Sigmoid colon (tissue), 7 donors: ENCODE measurements at places on chromosomes 3 and 15. TPM values are rescaled to one million over a fixed set of nuclear protein-coding genes. Genes with fewer than 3 reads are reported as not detected.
A peak's percentile ranks its signal among the peaks of the same experiment; 100 is the strongest.

TMEM207 gene
- not detected for total RNA-seq

- DNase-seq, result no peak
These were observed 393.7 kb downstream of the LSAMP start for GRCh38 chr3:116051586-116051985.

GRCh38 chr3:184457329-184457728, 77.5 kb downstream of the CHRD start:
- DNase-seq, result no peak

DNA sequence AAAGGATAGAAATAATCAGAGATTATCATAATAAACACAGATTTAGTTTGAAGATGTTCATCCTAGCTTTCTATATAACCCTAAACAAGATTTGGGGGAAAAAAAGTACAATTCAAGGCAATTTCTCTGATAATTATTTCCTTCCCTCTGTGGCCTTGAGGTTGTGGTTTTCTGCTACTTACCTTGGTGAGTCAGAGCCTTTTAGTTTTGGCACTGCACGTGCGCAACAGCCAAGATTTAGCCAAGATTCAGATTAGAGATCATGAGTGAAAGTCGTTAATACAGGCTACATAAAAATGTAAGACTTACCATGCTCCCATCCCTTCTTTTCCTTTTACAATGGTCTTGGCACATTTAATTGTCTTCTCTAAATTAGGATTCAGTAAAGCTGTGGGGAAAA, 6.7 kb downstream of the LYZL4 start:
- DNase-seq, result no peak

DNA sequence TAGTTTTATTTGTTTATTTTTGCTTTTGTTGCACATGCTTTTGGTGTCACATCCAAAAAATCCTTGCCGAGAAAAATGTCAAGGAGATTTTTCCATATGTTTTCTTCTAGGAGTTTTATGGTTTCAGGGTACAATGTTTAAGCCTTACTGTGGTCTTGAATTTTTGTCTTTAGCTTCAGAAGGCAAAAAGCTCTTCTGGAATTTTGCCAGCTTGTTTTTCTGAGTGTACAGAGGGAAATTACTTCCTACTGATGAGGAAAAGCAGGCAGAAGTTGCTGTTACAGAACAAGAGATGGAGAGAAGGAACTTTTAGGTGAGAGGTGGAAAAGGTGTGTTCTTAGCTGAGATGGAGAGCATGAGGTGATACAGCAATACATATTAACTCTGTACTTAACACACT, 59.6 kb downstream of the UBE2E2 start:
- no peak for DNase-seq

DNA sequence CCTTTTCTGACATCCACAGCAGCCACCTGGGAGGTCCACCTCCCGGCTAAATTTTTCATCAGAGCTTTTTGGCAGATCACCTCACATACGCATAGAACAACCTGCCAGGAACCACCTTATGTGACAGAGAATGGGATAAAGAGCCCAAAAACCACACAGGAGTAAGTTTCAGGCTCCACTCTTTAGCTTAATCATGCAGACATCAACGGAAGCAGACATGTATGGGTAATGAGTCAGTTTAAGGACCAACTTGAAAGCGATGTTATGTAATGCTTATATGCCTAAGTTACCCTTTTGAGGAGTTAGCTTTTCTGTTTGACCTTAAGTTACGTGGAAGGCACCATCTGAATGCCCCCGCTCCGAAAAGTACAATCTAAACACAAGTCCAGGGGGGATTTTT, 183.3 kb upstream of the BHLHE40 start:
- DNase-seq, result no peak

GRCh38 chr3:29991198-29991597, 615.2 kb upstream of the TGFBR2 start:
- no peak for DNase-seq

GRCh38 chr15:60804986-60805949, 326.3 kb upstream of the ICE2 start:
- no peak for DNase-seq

CLDN16 gene
- not detected for total RNA-seq

GRCh38 chr3:72335458-72336095, 512.7 kb downstream of the SHQ1 start:
- DNase-seq, result no peak

- no peak for DNase-seq
These were observed 34.3 kb upstream of the ZBTB38 start for GRCh38 chr3:141333836-141334626.

APOD gene
- total RNA-seq, result 23.5 TPM

GRCh38 chr3:195102609-195103467, 168.1 kb downstream of the XXYLT1 start:
- peak; percentile 55 for DNase-seq

DNA sequence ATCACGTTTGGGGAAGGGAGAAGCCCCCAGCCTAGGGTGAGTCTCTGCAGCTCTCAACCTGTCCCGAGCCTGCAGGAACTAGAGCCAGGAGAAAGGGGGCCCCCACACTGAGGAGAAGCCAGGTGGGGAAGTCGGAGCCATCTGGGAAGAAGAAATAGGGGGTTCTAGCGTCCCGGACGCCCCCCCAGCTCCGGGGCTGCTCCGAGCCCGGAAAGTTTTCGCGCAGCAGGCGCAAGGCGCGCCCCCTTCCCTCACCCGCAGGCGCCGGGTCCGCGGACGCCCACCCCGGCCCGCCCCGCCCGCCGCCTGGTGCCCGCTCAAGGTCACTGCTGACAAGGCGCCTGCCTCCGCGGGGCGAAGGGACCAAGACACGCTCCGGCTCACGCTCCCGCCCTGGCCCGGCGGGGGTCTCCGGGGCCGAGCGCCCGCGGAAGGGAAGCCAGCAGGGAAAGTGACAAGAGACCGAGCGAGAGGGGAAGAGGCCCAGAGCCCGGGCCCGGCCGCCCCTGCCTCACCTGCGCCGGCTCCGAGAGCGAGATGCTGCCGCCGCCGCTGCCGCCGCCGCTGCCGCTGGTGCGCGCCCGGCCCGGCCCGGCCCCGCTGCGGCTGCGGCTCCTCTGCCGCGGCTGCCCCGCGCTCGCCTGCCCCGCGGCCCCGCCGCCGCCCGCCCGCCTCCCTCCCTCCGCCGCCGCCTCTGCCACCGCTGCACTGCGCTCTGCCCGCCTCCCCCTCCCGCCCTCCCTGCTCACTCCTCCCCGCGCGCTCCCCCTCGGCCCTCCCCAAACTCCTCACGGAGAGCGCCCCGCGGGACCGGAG, 108.4 kb upstream of the SLC6A11 start:
- DNase-seq, result no peak

RTP1 gene
- not detected for total RNA-seq
